Stimulated activated CD8-positive, alpha-beta memory T cell treated with anti-CD3 and anti-CD28 coated beads, Interleukin-12 subunit alpha, Interleukin-12 subunit beta, amount 100 ng/mL, for 1 hour (primary cell): ENCODE measurements at places on chromosomes 5 and 9.

DNA sequence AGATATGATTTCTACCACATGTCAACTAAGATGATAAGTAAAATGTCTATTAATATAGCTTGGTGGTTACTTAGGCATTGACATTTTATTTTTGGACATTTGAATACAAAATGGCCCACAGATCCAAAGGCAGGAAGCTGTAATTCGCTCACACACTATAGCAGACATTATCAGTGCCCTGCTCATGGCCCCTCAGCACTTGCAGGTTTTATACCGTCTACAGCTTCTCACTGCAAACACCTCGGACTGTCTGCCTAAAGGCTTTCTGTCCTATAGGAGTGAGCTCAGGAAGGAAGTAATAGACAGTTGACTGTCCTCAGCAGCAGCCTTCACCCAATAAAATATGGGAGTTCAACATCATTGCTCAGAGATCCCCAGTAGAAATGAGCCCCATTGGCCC lies 140.8 kb upstream of the RASA1 start:
- DNase-seq, result no peak

GRCh38 chr5:65086234-65086890 lies 317.6 kb downstream of the CWC27 start:
- DNase-seq, result no peak

- DNase-seq, result no peak
Observed at GRCh38 chr5:143372187-143372829, 31.2 kb downstream of the NR3C1 start.

- no peak for DNase-seq
Observed at GRCh38 chr9:124869466-124869985, 7.6 kb downstream of the ARPC5L start.

DNA sequence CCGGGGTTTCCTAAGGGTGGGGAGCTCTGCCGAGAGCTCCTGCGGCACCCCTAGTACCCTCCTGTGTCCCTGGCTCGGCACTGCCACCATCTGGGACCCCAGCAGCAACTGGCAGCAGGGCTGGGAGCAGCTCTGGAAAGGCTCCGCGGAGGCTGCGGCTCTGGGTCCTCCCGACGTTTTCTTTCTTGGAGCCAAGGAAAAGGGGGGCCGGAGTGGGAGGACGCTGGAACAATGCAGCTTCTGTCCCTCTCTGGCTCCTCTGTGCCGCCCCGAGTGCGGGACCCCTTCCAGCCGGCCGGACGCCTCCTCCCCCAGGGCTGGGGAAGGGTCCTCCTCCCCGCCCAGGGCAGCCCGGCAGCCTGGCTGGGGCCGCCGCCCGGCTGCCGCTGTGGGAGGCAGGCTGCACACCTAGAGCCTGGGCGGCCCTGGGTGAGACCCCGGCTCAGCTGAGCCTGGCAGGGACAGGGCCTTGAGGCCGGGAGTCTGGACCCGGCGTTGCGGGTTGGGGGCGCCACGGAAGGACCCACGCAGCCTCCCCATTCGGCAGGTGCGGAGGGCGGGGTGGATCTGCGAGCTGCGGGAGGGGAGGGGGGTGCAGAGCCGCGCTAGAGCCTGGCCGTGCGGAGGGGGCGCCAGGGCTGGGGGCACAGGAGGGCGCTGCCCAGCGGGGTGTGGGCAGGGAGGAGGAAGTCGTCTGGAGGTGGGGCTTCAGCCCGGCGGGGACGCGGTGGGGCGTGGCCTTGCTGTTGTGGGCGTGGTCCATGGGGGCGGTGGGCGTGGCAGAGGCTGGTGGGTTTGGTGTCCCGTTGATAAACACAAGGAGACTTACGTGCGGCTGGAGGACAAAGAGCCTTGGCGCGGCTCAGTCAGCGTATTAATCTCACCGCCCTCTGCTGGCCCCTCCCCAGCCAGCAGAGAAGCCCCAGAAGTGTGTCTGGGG lies 15.1 kb downstream of the GPSM1 start:
- peak; percentile 28 for DNase-seq

GRCh38 chr5:40112875-40113274 lies 566.8 kb upstream of the PTGER4 start:
- no peak for DNase-seq

DNA sequence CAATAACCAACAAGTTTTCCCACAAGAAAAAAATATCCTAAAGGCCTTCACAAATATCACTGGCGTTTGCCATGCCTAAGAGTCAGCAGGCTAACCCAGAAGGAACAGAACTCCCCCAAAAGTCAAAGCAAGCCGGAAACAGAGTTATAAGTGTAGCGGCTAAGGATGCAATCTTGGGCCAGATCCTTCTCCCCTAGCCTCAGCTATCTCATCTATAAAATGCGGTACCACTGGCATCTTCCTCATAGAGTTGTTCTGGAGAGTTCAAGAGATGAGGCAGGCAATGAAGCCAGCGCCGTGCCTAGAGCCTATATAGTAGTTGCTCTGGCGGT lies 632 bp downstream of the DPM2 start:
- DNase-seq, result no peak

GRCh38 chr5:5481206-5481605 lies 58.7 kb downstream of the ICE1 start:
- no peak for DNase-seq

- DNase-seq, result no peak
Observed at GRCh38 chr9:129160712-129161533, 17.1 kb downstream of the IER5L start.

GRCh38 chr9:80320916-80321315 lies 749.2 kb downstream of the TLE4 start:
- no peak for DNase-seq

GRCh38 chr9:17423681-17424011 lies 155.2 kb upstream of the SH3GL2 start:
- DNase-seq, result no peak

DNA sequence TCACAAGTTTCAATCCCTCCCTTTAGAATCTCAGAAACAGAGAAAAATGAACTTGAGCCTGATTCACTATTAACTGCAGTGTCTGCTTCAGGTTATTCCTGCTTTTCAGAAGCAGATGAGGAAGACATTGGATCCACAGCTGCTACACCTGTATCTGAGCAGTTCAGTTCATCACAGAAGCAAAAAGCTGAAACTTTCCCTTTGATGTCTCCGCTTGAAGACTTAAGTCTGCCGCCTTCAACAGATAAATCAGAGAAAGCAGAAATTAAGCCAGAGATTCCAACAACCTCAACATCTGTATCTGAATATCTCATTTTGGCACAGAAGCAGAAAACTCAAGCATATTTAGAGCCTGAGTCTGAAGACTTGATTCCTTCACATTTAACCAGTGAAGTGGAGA lies 42.1 kb downstream of the CMYA5 start:
- DNase-seq, result no peak

GRCh38 chr9:389758-390157 lies 175.1 kb downstream of the DOCK8 start:
- DNase-seq, result no peak

GRCh38 chr5:82465235-82465634 lies 187.1 kb upstream of the RPS23 start:
- no peak for DNase-seq

GRCh38 chr5:32358611-32359010 lies 45.9 kb upstream of the MTMR12 start:
- DNase-seq, result no peak

- DNase-seq, result no peak
Observed at GRCh38 chr9:123418052-123418430, 62.0 kb downstream of the CRB2 start.

- DNase-seq, result no peak
Observed at GRCh38 chr5:1853531-1853930, 29.2 kb downstream of the IRX4 start.

- DNase-seq, result no peak
Observed at GRCh38 chr5:2112173-2113025, 229.7 kb upstream of the IRX4 start.

- DNase-seq, result peak; percentile 72
Observed at GRCh38 chr9:130243015-130243881, 22.3 kb upstream of the HMCN2 start.

DNA sequence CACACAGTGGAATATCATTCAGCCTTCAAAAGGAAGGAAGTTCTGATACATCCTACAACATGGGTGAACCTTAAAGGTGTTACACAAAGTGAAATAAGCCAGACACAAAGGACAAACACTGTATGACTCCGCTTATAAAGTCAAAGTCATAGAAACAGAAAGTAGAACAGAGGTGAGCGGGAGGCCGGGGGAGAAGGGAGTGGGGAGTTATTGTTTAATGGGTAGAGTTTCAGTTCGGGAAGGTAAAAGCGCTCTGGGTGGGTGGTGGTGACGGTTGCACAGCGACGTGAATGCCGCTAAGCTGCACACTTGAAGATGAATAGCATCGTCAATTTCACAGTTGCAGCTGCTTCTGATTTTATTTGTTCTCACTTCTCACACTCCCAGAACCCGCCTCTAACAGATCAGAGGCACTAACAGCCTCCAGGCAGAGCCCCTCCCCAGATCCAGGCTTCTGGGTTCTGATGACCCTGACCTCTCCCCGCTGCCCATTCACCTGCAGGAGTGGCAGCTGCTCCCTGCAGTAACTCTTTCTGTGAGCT lies 34.1 kb downstream of the BNIP1 start:
- no peak for DNase-seq

DNA sequence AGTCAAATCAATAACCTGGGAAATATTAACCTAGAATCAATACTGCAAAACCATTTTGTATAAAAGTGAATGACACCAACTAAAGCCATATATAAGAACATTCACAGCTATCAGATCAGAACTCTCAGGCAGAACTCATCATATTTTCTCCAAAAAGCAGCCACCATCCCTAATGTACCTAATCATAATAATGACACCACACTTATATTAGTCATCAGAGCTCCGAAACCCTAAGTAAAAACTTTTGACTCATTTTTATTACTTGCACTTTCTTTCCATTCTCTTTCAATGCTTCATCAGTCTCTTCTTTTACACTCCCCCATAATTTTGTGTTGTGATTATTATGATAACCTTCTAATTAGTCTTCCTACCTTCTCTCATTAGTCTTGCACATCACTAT lies 45.3 kb downstream of the INSL6 start:
- no peak for DNase-seq

GRCh38 chr5:157487358-157487757 lies 27.3 kb downstream of the NIPAL4 start:
- no peak for DNase-seq

DNA sequence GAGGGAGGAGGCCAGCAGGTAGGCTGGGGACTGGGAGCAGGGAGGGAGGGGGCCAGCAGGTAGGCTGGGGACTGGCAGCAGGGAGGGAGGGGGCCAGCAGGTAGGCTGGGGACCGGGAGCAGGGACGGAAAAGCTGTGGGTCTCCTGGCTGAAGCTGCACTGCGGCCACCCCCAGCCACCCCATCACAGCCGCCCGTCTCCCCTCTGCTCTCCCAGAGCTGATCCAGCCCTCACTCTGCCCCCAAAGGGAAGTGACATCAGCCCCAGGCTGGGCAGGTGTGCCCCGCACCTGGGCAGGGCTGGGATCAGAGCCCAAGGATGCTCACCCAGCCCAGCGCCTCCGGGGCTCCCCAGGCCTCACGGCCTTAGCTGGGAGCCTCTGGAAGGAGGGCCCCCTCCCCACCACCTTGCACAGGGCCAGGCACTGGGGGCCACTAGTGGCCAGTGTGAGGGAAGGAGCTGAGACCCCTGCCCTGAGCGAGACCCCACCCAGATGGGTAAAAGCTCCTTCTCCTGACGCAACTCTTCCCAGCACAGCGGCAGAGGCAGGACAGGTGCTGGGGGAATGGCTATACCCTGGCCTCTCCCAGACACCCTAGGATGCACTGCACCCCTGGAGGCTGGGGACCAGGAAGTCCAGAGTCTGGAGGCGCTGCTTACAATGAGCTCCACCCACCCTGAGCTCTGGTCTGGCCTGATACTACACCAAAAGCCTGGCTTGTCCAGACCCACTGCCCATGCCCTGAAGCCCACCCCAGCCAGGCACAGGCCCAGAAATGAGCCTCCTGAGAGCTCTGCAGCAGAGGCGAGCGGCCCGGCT lies 11.6 kb downstream of the AGPAT2 start:
- no peak for DNase-seq

GRCh38 chr9:89915187-89915586 lies 310.4 kb downstream of the GADD45G start:
- no peak for DNase-seq

DNA sequence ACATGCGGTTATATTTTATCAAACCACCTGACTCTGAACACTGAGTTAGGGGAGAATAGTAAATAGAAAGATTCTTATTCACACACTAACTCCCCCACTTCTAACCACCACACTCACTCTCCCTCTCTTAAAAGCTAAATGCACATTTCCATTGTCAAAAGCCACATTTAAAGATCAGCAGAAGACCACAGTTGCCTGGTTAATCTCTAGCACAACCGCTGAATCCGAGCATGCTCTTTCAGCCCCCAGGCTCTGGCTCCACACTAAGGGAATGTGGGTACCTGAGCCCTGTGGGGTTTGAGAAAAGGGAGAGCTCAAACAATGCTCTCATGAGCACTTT lies 35.7 kb downstream of the PFDN1 start:
- DNase-seq, result no peak

GRCh38 chr5:157744051-157745011 lies 819 bp downstream of the LSM11 start:
- DNase-seq, result no peak

DNA sequence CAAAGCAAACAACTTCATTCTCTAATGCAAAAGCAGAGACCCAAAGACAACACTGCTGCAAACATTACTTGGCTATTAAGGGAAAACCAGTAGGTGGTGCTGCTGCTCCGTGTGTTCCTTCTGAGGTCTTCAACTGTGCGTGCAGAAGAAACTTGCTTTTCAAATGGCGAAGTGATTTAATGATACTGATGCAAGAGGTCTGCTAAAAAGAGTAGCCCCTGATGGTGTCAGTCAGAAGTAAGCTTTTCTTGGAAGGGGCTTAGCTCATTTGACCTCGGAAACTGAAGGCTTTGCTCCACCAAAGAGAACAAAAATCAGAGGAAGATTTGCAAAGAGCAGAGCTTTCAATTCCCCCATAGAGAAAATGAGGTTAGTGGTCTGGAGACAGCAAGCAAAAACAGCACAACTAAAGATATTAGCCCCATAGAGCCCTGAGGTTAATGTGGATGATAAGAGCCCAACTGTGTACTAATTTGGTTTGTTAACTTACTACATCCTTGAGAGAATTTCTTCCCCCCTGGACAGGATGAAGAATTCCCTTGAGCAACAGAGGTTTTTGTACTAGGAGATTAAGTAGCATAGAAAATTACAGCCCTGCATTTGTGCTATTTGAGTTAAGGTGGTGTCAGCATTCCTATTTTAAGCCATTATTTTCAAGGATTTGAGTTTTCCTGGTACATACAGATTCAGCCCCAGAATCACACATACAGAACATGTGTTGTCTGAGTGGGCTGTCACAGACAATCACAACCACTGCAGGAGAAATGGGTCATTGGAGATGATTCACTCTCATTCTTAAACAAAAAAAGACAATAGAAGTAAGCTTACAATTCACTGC lies 153.2 kb upstream of the C9orf72 start:
- no peak for DNase-seq
